PC-9 (cell line): ENCODE measurements at places on chromosomes 6 and 20.
A peak's percentile ranks its signal among the peaks of the same experiment; 100 is the strongest.

DNA sequence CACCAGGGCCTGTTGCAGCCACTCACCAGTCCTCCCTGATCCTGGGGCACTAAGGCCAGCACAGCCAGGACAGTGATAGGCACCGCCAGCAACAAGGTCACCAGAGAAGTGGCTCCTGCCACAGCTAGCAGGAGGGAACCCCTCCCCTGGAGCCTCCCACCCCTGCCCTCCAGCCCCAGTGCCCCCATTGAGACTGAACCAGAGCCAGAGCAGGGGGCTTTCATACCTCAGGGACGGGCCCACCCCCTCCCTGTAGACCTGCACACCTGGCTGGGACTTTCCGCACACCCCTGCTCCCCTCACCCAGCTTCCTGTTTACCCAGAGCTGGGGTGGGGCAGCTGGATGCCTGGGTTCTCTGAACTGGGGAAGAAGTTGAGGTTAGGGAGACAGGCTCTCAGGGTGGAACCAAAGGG lies at the start of gene LTB:
LTB (minus strand) TSS at position 195 of the 414 bp plus-strand sequence; CDS start at position 188, 7 bp downstream.
- DNase-seq, result no peak

GRCh38 chr6:138944412-138944811 lies 43.6 kb downstream of the REPS1 start:
- peak; percentile 9 for DNase-seq

GRCh38 chr20:32527447-32528055 lies 57.6 kb downstream of the NOL4L start:
- DNase-seq, result no peak

GRCh38 chr6:69422475-69422874 lies 374.3 kb downstream of the LMBRD1 start:
- DNase-seq, result no peak

GRCh38 chr20:62118113-62119043 lies 3.9 kb upstream of the LSM14B start:
- no peak for DNase-seq

DNA sequence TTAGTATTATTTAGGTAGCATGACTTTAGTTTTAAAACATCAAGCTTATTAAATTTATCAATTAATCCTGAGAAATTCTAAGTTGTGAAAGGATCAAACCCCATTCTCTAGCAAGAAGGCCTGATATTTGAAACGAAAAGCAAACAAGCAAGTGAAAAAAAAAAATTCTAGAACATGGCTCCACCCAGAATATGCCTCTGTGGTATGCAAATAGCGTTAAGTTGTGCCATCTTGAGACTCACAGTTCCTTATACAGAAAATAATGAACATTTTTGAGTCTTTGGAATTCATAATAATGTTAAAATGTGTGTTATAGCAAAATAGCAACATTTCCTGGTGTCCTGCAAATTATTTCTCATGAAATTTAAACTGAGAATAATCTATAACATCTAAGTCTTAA lies 42.0 kb downstream of the TRDN start:
- no peak for DNase-seq

GRCh38 chr6:105151644-105152043 lies 28.2 kb downstream of the POPDC3 start:
- DNase-seq, result no peak

GRCh38 chr6:167429353-167429752 lies 104.5 kb downstream of the TTLL2 start:
- DNase-seq, result no peak

DNA sequence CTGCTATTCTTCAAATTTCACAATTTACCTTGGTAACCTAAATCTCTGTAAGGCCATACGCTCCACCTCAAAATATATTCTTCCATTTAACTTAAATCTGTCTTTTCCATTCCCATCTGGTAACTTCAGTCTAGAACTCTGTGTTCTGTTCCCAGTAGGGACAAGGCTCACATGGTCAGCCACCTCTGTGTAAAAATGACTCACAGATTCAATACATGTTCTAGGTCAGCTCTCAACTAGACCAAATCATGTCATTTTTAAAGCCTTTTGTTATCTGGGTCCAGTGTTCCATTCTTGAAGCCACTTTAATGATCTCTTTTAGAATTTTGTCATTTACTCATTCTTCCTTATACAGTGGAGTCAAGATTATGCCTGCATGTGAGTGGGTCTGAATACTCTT lies 315.6 kb upstream of the CITED2 start:
- DNase-seq, result no peak

- DNase-seq, result no peak
Observed at GRCh38 chr20:62760471-62760855, 35.8 kb upstream of the MRGBP start.

GRCh38 chr6:155530219-155530834 lies 74.7 kb upstream of the NOX3 start:
- no peak for DNase-seq

GRCh38 chr6:137651591-137652335 lies 157.6 kb upstream of the OLIG3 start:
- DNase-seq, result no peak

- no peak for DNase-seq
Observed at GRCh38 chr6:19083801-19084200, 696.7 kb downstream of the RNF144B start.

GRCh38 chr20:35972462-35972861 lies 4.1 kb downstream of the CNBD2 start:
- DNase-seq, result no peak

GRCh38 chr20:33415948-33416347 lies 14.6 kb upstream of the CDK5RAP1 start:
- no peak for DNase-seq

DNA sequence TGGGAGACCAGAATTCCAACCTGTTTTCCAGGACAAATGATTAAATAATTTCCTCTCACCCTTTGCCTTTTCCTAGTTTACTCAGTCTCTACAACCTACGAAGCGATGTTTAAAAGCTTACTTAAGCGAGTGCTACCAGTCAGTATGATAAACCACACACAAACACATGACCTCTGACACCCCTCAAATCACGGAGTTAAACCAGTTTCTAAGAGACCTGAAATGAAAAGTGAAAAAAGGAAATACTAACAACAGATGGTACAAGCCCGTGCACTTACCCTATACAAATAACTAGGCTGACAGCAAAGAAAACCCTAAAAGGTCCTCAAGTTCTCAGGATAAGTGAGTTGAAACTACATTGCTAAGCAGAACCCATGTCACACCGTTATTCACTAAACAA lies 7.7 kb downstream of the TNFRSF21 start:
- no peak for DNase-seq

GRCh38 chr6:147131532-147132128 lies 72.6 kb upstream of the STXBP5 start:
- DNase-seq, result no peak

DNA sequence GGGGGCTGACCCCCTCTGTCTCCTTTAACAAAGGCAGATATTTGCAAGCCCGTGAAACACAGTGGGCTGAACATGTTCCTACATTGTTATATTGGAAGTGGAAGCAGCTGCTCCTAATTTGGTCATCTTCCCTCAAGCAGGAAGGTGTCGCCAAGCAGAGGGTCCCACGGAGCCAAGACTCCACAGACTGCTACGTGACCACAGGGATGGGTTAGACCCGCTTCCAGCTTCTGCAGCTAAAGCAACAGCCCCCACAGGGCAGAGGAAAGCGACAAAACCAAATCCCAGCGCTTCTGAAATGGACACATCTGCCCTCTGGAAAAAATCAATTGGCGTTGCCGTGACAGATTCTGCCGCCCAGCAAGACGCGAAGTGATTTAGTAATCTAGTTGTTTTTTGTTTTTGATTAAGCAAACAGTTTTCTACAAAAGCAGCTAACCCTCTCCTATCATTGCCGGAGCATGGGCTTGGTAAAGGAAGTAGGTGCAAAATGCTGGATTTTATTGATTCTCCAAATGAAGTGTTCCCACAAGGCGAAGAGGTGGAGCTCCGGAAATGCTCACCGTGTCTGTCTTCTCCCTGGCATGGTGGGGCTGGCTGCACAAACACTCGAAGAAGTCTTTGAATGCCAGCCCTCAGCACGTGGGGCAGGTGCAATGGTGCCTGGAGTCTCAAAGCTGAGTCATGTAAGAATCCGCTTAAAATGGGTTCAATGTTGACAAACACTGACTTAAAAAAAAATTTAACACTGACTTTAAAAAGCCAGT lies 79.4 kb upstream of the FRMD1 start:
- DNase-seq, result no peak
